ENCODE measurements at places on chromosomes 6 and 20. TPM values are rescaled to one million over a fixed set of nuclear protein-coding genes. Genes with fewer than 3 reads are reported as not detected.

DNA sequence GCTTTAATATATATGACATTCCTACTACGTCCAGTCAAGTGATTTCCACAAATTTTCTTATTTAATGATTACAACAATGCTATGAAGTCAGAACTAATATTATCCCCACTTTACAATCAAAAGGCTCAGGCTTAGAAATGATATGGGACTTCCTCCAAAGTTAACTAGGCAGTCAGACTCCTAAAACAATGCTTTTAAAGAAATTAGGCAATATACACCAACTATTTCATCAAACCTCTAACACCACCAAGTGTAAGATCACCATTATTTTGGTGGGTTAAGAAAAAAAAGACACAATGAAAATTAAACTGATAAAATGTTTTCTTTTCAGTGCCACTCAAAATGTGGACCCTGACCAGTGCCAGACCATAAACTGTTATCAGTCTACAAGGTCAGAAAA is 256.1 kb upstream of the RUNX2 start:
- no peaks in the 10 kb centered on the region for H3K36me3 ChIP-seq
- no peak for DNase-seq
- H3K4me1 ChIP-seq: peaks cover 2% of the 10 kb centered on the region
- no peak overlapping the region for H3K27ac ChIP-seq

MAPK13 gene
- total RNA-seq: 2.0 TPM

SLC17A3 gene
- total RNA-seq: not detected

- no peaks in the 10 kb centered on the region for H3K36me3 ChIP-seq
- peaks cover 2% of the 10 kb centered on the region for H3K4me1 ChIP-seq
- no peak overlapping the region for H3K4me3 ChIP-seq
- no peak for DNase-seq
- no peaks in the 10 kb centered on the region for H3K27me3 ChIP-seq
These were observed 38.6 kb upstream of the RPP40 start for GRCh38 chr6:5042436-5042835.

GRCh38 chr20:4894981-4895381 is 106.3 kb downstream of the SLC23A2 start:
- no peaks in the 10 kb centered on the region for H3K27me3 ChIP-seq
- H3K4me1 ChIP-seq: peaks cover 11% of the 10 kb centered on the region
- H3K36me3 ChIP-seq: peaks cover 13% of the 10 kb centered on the region
- no peak for DNase-seq

GRCh38 chr6:112116221-112116620 is 28.8 kb downstream of the FAM229B start:
- peaks cover 2% of the 10 kb centered on the region for H3K4me1 ChIP-seq
- no peak overlapping the region for H3K27ac ChIP-seq
- DNase-seq: no peak
- no peak overlapping the region for H3K4me3 ChIP-seq
- H3K27me3 ChIP-seq: no peaks in the 10 kb centered on the region

DNA sequence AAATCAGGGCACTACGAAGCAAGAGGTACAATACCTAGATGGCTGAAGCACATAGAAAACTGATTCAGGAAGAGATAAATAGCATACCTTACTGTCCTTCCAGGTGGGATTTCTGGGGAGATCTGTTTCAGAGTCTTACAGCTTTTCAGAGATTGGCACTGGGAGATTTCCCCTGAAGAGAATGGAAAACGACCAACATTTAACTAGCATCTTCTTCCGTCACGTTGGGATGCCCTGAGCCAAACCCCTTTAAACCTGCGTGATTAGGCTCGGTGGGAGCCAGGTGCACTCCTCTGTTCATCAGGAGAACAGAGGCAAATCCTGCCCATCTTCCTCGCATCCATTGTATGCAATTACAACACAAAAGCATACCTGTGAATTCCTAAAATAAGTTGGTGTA is 614.5 kb downstream of the HDGFL1 start:
- H3K36me3 ChIP-seq: no peaks in the 10 kb centered on the region
- H3K4me3 ChIP-seq: no peak overlapping the region
- H3K27ac ChIP-seq: no peak overlapping the region
- no peaks in the 10 kb centered on the region for H3K27me3 ChIP-seq
- H3K4me1 ChIP-seq: no peaks in the 10 kb centered on the region

- no peaks in the 10 kb centered on the region for H3K27me3 ChIP-seq
- no peak overlapping the region for H3K27ac ChIP-seq
- DNase-seq: no peak
- H3K36me3 ChIP-seq: no peaks in the 10 kb centered on the region
- H3K4me1 ChIP-seq: no peaks in the 10 kb centered on the region
These were observed 197.3 kb upstream of the MARCKS start for GRCh38 chr6:113659762-113660404.

IMPG1 gene
- not detected for total RNA-seq

- H3K4me1 ChIP-seq: no peaks in the 10 kb centered on the region
- no peak overlapping the region for H3K4me3 ChIP-seq
- H3K27me3 ChIP-seq: no peaks in the 10 kb centered on the region
- no peaks in the 10 kb centered on the region for H3K36me3 ChIP-seq
- no peak overlapping the region for H3K27ac ChIP-seq
- no peak for DNase-seq
These were observed 103.8 kb upstream of the PLCB4 start for GRCh38 chr20:8964959-8965562.

DNA sequence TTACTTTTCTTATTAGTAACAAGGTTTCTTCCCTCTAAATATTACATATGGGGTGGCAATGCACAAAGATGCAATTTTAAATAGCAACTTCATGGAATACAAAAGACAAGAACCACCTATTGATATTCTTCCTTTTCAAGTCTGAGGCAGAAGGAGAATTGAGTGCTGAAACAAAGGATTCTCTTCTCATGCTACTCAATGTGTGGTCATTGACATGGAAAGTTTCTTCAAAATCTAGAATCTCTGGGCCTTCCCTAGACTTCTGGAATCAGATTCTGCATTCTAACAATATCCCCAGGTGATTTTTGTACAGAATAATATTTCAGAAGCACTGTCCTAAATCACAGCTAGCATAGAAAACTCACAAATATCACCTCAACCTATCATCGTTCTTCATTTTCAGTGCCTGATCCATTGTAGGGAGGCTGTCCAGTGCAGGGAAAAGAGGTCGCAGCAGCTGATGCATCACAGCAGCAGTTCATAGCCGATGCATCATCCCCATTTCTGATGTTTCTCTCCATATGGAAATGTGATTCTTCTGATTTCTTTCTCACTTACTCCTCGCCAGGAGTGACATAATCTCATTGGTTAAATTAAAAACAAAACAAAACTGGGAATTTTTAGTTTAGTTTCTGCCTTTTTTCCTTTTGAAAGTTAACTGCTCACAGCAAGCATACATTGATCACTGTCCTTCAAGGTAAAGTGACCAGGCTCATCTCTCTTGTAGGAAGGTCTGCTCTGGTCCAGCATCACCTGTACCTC is 139.5 kb upstream of the FAM83B start:
- H3K27me3 ChIP-seq: no peaks in the 10 kb centered on the region
- DNase-seq: no peak
- no peaks in the 10 kb centered on the region for H3K36me3 ChIP-seq

SIRPB1 gene
- 0.56 TPM for total RNA-seq

AVP gene
- total RNA-seq: not detected
